OCI-M1 (cell line): ENCODE measurements at places on chromosomes 5 and 9.
A peak's percentile ranks its signal among the peaks of the same experiment; 100 is the strongest.

DNA sequence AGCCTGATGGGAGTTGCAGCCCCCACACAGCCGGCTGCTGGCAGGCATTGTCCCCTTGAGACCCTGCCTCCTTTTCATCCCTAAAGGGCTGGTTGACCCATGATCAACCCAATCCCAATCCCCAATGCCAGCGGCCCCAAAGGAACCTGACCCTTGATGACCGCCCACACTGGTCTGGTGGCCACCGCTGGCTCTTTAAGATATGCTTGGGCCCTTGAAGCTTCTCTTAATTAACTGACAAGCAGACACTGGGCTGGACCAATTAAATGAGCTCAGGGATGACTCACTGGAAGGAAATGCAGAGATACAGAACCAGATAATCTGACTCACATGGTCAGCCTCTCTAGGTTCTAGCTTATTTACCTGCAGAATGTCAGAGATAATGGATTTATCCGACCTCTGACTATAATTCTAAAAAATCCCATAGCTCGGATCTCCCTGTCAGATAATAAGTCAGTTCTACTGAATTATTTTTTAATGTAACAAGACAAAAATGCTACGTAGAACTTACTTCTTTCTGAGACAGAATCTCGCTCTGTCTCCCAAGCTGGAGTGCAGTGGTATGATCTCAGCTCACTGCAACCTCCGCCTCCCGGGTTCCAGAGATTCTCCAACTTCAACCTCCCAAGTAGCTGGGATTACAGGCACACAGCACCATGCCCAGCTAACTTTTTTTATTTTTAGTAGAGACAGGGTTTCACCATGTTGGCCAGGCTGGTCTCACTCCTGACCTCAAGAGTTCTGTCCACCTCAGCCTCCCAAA is 11.1 kb upstream of the MLANA start:
- peak; percentile 100 for DNase-seq

GRCh38 chr5:14413331-14413750 is 168.3 kb upstream of the OTULINL start:
- DNase-seq = no peak

GRCh38 chr5:172594431-172594830 is 46.6 kb upstream of the NEURL1B start:
- no peak for DNase-seq

DNA sequence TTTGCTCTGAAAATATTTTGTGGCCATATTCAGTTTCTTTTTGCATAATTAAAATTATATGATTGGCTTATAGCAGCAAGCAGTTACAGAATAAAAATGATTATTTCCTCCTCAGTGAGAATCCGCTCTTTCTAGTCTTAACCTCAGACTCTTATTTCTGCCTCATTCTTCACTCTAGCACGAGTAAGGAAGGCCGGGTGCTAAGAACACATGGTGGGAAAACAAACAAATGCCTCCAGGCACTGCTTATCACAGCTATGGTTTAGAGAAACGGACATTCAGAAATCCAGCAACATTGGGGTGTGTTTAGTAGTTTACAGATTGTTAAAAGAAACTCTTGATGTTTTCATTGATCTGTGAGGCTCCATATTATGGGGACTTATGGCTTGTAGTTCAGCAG is 168.7 kb downstream of the KDM4C start:
- DNase-seq = no peak

GRCh38 chr9:6925836-6926235 is 168.1 kb downstream of the KDM4C start:
- no peak for DNase-seq

GRCh38 chr9:133370685-133371084 is 5.2 kb downstream of the SURF4 start:
- DNase-seq = no peak

DNA sequence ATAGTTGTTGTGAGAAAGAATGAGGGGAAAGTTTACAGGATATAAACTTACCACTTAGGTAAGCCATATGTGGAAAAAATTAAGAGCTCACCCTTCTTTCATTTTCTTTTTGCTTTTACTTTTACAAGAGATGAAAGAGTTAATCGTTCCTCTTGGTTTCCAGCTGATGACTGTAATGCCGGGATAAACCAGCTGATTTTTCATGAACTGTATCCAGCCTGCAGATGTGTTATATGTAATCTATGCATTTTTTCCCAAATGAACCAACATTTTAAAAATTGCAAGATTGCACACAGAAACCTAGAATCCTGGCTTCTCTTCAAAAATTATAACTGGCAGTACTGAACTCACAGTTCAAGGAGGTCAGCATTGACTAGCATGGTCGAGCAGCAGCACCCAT is 185.9 kb downstream of the GRIA1 start:
- DNase-seq = no peak

DNA sequence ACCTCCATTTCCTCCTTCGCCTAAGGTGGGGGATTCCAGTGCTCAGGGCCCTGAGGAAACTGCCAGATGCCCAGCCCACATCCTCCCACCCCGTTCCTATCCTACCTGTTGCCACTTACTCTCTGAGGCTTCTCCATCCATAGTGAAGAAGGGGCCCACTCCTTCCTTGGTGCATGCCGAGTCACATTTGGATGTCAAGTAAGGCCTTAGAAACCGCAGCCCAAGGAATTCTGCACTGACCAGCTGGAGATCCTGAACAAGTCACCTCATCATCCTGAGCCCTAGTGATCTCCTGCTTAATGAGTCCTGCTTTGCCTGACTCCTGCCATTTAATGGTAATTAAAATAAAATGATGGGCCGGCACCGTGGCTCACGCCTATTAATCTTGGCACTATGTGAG is 6.7 kb upstream of the TNIP1 start:
- DNase-seq = no peak

DNA sequence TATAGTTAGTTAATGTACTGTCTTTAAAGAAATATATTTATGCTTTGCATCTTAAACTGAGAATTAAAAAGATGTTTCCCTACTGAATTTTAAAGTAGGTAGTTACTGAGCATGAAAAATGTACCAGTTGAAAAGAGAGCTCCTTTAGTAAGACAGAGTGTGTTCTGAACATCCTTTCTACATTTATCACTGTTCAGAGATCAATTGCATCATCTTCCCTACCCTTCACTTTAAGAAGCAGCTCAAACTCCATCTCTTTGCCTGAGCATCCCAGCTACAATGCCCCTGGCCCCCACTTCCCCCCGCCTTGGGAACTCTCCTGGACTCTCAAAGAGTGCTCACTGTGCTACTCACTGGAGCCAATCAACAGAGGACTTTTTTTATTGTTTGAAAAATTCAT is 164.7 kb downstream of the GNAQ start:
- DNase-seq = no peak

DNA sequence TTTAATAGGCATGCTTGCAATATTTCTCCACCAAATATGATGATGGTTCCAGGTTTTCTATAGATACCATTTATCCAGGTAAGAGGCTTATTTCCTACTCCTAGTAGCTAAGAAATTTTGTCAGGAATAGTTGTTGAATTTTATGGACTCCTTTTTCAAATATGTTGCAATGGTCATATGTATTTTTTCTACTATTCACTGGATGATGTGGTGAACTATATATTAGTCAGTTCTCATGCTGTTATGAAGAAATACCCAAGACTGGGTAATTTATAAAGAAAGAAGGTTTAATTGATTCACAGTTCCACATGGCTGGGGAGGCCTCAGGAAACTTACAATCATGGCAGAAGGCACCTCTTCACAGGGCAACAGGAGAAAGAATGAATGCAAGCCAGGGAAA is 141.1 kb upstream of the NR3C1 start:
- no peak for DNase-seq
